ENCODE measurements at places on chromosomes 6 and 20. TPM values are rescaled to one million over a fixed set of nuclear protein-coding genes. Genes with fewer than 3 reads are reported as not detected.

The PRL gene
- total RNA-seq: 0.24 TPM

The ZDHHC14 gene
- 6.0 TPM for total RNA-seq

The PBOV1 gene
- total RNA-seq: not detected

The ID1 gene
- 1.4 TPM for total RNA-seq

The COL21A1 gene
- not detected for total RNA-seq

The HCRTR2 gene
- total RNA-seq: not detected

The MROH8 gene
- total RNA-seq: 0.61 TPM

The HLA-DQA1 gene
- 6.6 TPM for total RNA-seq

The RNF182 gene
- not detected for total RNA-seq

The CLPSL1 gene
- not detected for total RNA-seq

The PRDM1 gene
- 86.0 TPM for total RNA-seq

The SLCO4A1 gene
- total RNA-seq: 48.2 TPM

The RIPPLY2 gene
- not detected for total RNA-seq

The EPPIN gene
- total RNA-seq: not detected

The MYO6 gene
- 0.71 TPM for total RNA-seq

The CNKSR3 gene
- 0.29 TPM for total RNA-seq

The HLA-G gene
- not detected for total RNA-seq

The OR11A1 gene
- total RNA-seq: not detected

The ARG1 gene
- 0.46 TPM for total RNA-seq

The SCAND1 gene
- 57.1 TPM for total RNA-seq

The CCN6 gene
- total RNA-seq: 0.90 TPM

GRCh38 chr6:7644417-7644816, 54.4 kb downstream of the SNRNP48 start:
- no peak for DNase-seq

GRCh38 chr6:3277251-3277650, 18.5 kb downstream of the PSMG4 start:
- no peak for DNase-seq

DNA sequence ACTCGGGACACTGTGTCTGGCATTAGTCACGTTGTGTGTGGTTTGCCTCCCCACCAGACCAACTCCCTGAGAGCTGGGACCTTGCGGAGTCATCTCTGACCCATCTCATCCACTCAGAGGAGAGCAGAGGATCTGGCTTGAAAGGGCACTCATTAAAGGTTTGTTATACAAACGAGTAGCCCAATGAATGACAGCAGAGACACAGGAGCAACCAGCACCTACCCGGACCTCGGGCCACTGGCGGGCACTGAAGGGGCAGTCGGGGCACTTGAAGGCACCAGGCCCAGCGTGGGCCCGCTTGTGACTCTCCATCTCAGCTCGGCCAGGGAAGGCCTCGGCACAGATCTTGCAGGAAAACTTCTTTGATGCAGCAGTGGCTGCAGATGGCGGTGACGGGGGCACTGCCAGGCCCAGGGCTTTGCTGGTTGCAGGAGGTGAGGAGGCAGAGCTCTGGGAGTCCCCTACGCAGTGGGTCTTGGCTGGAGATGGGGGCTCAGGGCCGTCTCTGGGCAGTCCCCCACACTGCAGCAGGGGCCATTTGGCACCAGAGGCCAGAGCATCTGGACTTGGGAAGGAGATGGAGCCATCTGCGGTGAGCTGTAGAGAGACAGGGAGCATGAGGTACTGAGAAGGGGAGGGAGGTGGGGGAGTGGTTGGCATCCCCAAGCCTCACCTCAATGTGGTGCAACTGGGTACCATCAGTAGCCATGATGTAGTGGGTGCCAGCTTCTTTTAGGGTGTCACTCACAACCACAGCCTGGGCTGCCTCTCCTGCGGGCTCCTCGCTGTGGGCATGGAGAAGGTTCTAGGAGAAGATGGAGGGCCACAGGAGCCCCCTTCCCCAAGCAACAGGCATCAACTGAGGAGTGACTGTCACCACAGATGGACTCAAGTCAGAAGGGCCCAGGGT, 17.7 kb downstream of the PCIF1 start:
- DNase-seq: no peak

- DNase-seq: no peak
These were observed 27.2 kb downstream of the VEGFA start for GRCh38 chr6:43796903-43797890.

DNA sequence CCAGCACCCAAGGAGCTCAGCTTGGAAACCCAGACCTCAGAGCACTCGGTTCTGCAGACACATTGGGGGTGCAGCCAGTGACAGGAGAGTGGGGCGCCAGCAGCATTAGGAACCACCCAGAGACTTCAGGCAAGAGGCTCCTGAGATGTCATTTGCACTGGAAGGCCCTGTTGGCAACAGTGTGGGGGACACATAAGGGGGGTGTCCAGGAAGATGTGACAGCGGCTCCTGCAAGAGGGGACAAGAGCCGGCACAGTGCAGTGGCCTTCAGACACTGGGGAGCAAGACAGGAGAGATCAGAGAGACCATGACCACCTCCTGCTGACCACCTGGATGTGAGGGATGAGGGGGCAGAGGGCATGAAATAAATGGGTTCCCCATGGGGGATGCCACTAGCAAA, 207.1 kb upstream of the SNX9 start:
- no peak for DNase-seq

GRCh38 chr20:51331481-51331880, 211.0 kb downstream of the NFATC2 start:
- no peak for DNase-seq

DNA sequence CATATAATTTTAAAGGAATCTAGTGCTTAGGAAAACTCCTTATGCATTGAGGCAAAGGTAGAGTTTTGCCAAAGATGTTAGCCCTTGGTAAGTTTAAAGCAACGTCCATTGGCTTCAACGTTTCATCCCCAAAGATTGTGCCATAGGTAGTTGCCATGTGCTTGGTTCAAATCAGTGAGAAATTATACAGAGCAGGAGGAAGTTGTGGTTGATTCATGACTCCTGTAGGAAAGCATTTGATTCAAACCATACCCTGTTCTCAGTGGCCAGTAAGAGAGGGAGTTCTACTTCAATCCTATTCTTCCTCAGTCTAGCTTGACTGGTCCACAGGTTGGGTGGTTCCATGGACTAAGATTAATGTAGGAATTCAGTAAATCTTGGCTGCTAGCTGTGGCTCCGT, 535.6 kb downstream of the QKI start:
- DNase-seq: no peak

GRCh38 chr6:28944412-28944865, 20.7 kb upstream of the TRIM27 start:
- peak; percentile 72 for DNase-seq

- no peak for DNase-seq
These were observed 165.1 kb downstream of the TINAG start for GRCh38 chr6:54473328-54473727.

DNA sequence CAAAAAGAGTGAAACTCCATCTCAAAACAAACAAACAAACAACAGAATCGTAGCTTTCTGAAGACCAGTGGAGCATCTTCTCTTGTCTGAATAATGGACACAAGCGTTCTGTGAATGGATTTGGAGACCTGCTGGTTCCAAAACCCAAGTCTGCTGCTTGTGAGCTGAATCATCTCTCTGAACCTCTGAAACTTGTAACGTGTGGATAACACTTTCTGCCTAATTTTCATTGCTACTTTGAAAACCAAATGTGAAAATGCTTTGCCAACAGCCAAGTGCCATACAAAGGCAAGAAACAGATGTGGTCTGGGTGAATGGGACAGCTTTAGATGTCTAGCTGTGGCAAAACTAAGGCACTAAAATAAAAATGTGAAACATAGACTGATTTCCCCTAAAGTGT, 44.3 kb downstream of the PHACTR1 start:
- DNase-seq: no peak

GRCh38 chr20:63176034-63176426, 39.9 kb downstream of the YTHDF1 start:
- no peak for DNase-seq

DNA sequence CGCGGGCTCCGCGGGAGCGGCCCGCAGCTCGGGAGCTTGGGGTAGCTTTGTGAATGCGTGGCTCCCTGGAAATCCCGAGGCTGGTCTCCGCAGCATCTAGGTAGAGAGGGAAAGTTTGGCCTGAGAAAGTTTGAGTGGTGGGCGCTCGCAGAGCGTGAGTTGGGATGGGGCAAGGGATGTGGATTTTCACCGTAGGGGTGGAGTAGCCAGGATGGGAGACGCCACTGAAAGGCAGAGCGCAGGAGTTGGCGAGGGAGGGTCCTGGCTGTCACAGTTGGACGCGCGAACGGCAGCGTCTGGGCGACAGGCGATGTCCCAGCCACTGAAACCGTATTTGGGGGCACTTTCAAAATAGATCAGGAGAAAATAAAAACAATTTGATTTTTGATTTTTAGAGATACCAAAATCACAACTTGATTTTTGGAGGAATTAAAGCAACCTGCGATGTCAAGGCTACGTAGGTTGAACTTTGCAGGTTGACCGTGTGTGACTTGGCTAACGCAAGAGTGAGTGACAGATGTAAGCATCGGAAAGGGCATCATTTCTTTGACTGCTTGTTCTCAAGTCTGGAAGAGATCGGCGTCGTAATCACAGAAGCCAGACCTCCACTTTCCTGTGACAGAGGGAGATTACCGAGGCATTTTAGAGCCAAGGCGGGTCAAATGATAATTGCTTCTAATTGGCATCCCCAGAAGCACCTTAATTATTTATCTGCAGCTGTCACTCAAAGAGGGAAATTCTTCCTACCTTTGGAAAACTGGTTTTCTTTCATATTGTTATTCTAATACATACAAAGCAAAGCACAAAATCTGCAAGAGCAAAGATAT, 646 bp downstream of the HEY2 start:
- no peak for DNase-seq

GRCh38 chr20:19706463-19706862, 51.6 kb upstream of the RIN2 start:
- no peak for DNase-seq

GRCh38 chr6:9481292-9482029, 933.4 kb downstream of the TFAP2A start:
- no peak for DNase-seq

GRCh38 chr6:138004430-138005287, 102.6 kb downstream of the PERP start:
- no peak for DNase-seq

- DNase-seq: no peak
These were observed 654.8 kb upstream of the POU3F2 start for GRCh38 chr6:98179606-98180005.

GRCh38 chr6:131250936-131251335, 115.7 kb downstream of the AKAP7 start:
- DNase-seq: no peak

DNA sequence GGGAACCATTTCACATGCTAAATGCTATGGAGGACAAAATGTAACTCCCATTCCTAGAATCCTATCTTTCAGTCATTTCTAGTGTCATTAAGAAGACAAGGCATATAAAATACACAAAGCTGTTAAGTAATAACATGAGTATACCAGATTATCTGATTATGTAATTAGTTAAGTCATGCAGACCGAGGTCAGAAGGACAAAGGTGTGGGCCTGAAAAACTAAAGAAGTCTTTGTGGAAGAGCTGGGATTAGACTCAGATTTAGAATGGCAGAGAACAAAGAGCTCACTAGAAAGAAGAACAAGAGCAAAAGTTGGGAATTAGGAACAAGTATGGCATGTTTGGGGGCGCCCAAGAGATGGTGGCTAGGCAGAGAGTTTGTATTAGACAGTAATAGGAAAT, 37.0 kb downstream of the EFHC1 start:
- no peak for DNase-seq

- no peak for DNase-seq
These were observed 199.7 kb downstream of the FOXC1 start for GRCh38 chr6:1809291-1809988.

- DNase-seq: no peak
These were observed 713 bp upstream of the RNF144B start for GRCh38 chr6:18386298-18386976.

- no peak for DNase-seq
These were observed 503.2 kb upstream of the ID4 start for GRCh38 chr6:19333936-19334335.

DNA sequence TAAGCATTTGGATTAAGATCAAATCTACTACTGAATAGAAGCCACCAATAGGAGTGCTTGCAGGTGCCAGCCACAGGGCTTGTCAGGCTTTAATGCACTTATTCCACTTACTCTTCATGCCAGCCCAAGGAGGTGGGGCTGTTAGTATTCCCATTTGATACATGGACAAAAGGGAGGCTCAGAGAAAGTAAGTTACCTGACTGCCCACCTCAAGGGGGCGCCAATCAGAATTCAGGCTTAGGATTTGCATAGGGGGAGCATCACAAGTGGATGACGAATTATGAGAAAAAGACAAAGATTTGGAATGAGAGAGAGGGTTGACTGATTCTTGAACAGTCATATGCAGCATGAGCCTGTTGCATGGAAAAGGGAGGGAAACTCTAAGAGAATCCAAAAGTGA, 188.4 kb upstream of the TSHZ2 start:
- DNase-seq: peak; percentile 10

DNA sequence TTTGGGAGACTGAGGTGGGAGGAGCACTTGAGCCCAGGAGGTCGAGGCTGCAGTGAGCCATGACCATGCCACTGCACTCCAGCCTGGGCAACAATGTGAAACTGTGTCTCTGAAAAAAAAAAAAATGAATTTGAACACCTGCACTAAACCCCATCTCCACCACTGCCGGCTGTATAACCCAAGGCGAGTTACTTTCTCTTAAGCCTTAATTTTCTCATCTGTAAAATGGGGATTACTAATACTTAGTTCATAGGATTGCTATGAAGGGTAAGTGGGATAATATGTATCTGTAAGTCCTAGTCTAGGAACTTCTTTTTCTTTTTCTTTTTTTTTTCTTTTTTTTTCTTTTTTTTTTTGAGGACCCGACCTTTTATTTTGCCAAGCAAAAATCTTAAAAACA, 61.5 kb downstream of the SHLD1 start:
- no peak for DNase-seq

- no peak for DNase-seq
These were observed 22.2 kb downstream of the PCMTD2 start for GRCh38 chr20:64277571-64278316.

- no peak for DNase-seq
These were observed 29.5 kb downstream of the SLCO4A1 start for GRCh38 chr20:62671765-62672164.

GRCh38 chr6:158654960-158655489, 5.2 kb downstream of the SYTL3 start:
- DNase-seq: no peak

GRCh38 chr6:129100164-129100563, 217.2 kb downstream of the LAMA2 start:
- DNase-seq: no peak

DNA sequence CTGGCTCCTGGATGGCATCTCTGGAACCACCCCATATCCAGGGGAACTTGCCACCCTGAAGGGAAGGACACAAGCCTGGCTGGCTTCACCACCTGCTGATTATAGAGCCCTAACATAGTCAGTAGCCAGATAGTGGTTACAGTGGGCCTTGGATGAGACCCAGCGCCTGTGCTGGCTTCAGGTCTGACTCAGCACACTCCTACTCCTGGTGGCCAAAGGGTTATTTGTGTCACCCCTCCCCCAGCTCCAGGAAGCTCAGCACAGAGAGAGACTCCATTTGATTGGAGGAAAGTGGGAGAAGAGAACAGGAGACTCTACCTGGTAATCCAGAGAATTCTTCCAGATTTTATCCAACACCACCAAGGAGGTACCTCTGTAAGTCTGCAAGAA, 12.8 kb downstream of the SNX14 start:
- DNase-seq: no peak

GRCh38 chr20:22675341-22675740, 91.0 kb upstream of the FOXA2 start:
- DNase-seq: no peak

Data from activated T-cell treated with anti-CD3 and anti-CD28 coated beads, Interleukin-2, amount 50 U/mL, for 4 hours (primary cell).